ENCODE measurements at places on chromosomes 13 and 19.

- DNase-seq: no peak
Observed at GRCh38 chr13:75960538-75960994, 324.4 kb downstream of the LMO7 start.

DNA sequence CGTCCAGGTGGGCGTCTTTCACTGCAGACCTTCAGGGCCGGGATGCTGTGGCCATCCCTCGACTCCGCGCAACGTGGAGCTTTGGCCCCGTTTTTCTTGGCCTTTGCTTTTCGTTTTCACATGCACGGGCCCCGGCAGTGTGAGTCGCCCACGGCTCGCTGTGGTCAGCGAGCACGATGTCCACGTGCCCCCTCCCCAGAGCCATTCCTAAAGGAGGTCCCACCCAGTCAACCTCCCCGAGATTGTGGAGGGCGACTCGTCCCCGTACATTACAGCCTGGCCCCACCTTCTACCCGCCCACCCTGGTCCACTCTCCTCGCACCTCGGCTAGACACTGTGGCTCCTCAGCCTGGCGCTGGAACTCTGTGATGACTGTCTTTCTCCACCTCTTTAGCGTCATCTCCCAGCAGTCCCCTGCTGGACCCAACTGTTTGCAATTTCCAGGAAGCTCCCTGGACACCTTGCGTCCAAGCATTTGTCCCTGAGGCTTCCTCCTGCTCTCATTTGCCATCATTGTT, 405 bp downstream of the ZNF446 start:
- no peak for DNase-seq

DNA sequence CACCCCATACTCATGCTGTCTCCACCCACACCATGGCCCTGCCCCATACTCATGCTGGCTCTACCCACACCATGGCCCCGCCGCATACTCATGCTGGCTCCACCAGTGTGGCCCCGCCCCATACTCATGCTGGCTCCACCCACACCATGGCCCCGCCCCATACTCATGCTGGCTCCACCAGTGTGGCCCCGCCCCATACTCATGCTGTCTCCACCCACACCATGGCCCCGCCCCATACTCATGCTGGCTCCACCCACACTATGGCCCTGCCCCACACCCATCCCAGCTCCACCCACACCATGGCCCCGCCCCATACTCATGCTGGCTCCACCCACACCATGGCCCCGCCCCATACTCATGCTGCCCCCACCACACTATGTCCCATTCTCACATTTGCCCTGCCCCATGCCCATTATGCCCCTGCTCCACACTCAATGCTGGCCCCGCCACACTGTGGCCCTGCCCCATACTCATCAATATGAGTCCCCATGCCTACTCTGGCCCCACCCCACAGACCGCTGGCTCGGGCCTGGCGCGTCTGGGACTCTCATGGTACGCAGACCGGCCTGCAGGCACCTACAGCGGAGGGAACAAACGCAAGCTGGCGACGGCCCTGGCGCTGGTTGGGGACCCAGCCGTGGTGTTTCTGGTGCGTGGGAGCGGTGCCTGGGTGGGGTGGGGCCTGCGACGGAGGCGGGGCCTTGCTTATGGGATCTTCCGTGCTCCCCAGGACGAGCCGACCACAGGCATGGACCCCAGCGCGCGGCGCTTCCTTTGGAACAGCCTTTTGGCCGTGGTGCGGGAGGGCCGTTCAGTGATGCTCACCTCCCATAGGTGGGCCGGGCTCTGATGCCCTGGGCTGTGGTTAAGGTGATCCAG, 3.7 kb upstream of the ARHGAP45 start:
- DNase-seq: no peak

GRCh38 chr13:48066310-48066989, 28.5 kb downstream of the MED4 start:
- no peak for DNase-seq

DNA sequence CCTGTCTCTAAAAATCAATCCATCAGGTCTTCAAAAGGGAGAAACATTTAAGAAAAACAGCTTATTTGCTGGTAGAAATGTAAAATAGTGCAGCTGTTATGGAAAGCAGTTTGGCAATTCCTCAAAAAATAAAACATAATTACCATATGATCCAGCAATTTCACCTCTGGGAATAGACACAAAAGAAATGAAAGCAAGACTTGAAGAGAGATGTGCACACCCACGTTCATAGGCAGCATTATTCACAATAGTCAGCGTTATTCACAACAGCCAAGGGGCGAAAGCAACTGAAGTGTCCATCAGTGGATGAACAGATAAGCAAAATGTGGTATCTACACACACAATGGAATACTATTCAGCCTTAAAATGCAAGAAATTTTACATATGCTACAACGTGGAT, 45.1 kb upstream of the DOCK9 start:
- DNase-seq: no peak

DNA sequence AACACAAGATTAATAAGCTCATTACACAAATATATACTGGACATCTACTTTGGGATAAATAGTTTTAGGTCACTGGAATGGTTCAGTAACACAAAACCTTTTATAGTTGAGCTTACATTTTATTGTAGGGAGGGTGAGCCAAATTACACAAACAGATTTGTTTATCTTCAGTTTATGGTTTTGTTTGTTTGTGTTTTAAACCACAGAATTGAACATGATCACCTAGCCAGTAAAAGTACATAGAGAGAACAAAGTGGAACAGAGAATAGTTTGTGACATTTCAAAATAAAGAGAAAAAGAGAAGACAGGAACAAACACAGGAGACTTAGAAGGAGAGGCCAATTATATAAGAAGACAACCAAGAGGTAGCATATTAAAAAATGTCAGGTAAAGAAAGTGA, 1930.2 kb upstream of the PCDH20 start:
- no peak for DNase-seq

GRCh38 chr13:91644806-91645205, 246.4 kb downstream of the GPC5 start:
- DNase-seq: no peak

GRCh38 chr13:26423629-26424028, 133.9 kb upstream of the WASF3 start:
- DNase-seq: no peak

GRCh38 chr19:2056837-2057192, 5.8 kb upstream of the MKNK2 start:
- no peak for DNase-seq

GRCh38 chr19:18665771-18666202, 17.7 kb upstream of the CRTC1 start:
- DNase-seq: no peak

DNA sequence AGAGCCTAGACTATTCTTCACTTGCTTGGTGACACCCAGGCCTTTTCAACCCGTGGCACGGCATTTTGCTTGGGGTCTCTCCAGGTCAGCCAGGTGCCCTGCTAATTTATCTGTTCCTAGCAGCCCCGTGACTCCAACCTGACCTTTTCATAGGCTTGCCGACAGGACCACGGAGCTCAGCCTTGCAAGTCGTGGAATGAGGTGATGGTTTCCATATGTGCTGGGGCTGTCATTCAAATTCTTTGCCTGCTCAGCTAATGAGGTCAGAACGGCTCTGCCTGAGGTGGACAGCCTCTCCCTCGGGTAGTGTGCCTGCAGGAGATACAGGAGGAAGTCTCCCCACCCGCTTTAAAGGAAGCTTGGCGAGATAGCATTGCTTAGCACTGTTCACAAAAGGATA, 61.0 kb downstream of the SHISA2 start:
- DNase-seq: no peak

- no peak for DNase-seq
Observed at GRCh38 chr13:51800486-51800885, 3.5 kb downstream of the DHRS12 start.

- DNase-seq: peak; percentile 70
Observed at GRCh38 chr19:2474232-2475017, 1.5 kb upstream of the GADD45B start.

GRCh38 chr13:30881191-30881651, 24.9 kb upstream of the MEDAG start:
- no peak for DNase-seq

GRCh38 chr13:101739382-101740178, 287.1 kb downstream of the ITGBL1 start:
- DNase-seq: no peak

DNA sequence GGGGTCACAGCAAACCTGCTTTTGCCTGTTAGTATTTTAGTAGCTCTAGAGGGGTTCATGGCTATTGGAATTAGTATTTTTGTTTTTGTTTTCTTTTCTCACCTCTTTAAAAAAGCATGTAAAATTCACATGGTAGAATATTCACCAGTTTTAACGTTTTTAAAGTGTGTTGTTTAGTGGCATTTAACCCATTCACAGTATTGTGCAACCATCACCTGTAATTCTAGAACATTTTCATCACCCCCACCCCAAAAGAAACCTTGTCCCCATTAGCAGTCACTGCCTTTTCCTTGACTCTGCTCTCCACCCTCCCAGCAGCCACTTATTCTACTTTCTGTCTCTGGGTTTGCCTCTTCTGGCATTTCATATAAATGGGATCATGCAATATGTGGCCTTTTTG, 39.8 kb downstream of the GATAD2A start:
- no peak for DNase-seq

DNA sequence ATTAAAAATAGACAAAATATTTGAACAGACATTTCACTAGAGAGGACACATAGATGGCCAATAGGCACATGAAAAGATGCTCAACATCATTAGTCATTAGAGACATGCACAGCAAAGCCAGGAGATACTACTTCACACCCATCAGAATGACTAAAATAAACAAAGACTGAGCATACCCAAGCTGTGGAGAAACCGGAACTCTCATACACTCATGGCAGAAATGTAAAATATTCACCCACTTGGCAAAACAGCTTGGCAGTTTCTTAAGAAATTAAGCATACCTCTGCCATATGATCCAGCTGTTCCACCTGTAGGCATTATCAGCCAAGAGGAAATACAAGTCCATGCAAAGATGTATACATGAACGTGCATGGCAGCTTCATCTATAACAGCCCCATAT, 213.4 kb downstream of the TSHZ3 start:
- DNase-seq: no peak

- no peak for DNase-seq
Observed at GRCh38 chr13:80237646-80238045, 103.3 kb downstream of the SPRY2 start.

GRCh38 chr19:32392901-32393300, 12.7 kb upstream of the DPY19L3 start:
- no peak for DNase-seq

- DNase-seq: no peak
Observed at GRCh38 chr13:29888306-29888705, 37.9 kb upstream of the UBL3 start.

- no peak for DNase-seq
Observed at GRCh38 chr19:10008184-10008765, 2.0 kb downstream of the COL5A3 start.

DNA sequence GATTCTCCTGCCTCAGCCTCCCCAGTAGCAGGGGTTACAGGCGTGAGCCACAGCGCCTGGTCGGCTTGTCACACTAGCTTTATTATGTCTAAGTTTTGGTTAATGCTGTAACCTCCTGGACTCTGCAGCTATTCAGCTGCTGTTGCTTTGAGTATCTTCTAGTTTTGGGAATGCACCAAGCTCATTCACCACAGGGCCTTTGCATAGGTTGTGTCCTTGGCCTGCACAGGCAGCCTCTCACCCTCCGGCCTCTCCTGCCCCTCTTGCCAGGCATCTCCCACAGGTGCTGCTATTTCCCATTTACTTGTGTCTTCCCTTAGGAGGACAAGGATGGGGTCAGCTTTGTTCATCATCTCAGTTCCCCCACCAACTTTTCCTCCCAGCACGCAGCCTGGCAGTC, 2.4 kb upstream of the CCDC9 start:
- DNase-seq: no peak

DNA sequence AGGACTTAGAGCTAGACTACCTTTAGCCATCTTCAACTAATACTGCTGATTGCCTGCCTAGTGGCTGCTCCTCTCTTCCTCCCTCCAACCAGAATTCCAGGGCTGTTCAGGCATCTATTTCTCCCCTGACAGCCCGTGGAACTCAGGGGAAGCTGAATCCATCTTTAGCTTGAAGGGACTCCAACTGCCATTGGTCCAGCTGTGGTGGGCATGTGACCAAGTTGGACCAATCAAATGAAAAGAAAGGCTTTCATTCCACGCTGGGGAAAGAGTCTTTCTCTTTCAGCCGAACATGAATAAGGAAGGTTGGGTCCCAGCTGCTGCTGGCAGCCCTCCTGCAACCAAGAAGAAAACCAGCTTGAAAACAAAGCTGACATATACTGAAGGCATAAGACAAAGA, 168.5 kb upstream of the OBI1 start:
- no peak for DNase-seq

GRCh38 chr13:24887759-24888158, 123.8 kb downstream of the RNF17 start:
- DNase-seq: no peak

DNA sequence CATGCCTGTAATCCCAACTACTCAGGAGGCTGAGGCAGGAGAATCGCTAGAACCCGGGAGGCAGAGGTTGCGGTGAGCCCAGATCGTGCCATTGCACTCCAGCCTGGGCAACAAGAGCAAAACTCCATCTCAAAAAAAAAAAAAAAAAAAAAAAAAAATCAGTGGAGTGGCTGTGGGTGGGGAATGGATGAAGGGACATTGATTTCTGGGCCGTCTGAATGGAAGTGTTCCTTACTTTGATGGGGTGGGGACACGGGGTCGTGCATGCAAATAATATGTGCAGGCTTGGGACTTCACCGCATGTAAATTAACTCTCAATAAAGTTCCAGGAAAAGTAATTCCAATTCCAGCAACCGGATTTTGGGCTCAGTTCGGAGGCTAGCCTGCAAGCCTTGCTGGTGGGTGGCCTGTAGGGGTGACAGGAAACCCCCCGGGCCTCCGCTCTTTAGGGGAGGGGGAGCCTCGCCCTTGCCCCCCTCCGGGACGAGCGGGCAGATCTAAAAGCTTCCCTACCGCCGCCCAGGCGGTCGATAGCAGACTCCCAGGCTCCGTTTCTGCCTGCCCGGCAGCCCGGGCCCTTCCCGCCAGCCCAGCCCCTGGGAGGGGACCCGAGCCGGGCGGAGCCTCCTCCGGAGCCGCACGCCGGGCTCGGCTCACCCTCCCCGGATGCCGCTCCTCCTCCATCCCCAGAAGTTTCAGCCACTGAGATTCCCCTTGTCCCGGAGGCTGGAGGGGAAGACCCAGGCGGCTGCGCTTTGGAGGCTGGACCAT, 48.0 kb upstream of the ADGRE5 start:
- DNase-seq: no peak
